ENCODE measurements at places on chromosomes 11 and 22. TPM values are rescaled to one million over a fixed set of nuclear protein-coding genes. Genes with fewer than 3 reads are reported as not detected.

Gene HORMAD2
- total RNA-seq = 3.1 TPM

DNA sequence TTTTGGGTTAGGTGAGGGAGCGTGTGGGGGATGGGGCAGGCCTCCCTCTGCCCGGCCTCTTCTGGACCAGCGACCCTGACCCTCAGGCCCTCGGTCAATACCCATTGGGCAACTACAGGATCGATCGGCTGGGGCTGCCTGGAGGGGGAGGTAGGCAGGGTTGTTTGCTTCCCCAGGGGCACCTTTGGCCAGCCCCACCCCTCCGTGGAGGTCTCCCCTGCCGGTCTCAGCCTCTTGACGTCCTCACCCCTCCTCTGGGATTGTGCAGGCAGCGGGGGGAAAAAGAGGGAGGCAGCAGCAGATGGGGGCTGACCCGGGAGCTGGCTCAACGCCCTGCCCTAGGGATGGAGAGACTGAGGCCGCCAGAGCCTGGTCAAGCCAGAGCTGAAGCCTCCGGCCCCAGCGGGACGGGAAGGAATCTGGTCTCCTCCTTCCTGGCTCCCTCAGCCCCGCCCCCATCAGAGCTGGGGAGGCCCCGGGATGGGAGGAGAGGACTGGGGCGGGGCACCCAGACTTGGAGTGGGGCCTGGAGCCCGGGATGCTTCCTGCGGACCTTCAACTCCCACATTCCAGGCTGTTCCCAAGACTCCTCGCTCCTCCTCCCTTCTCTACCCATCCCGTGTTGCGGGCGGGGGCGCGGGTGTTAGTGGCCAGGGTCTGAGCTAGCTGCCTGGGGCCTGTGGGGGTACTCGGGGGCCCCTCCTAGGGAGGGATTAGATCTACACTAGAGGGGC, 14.4 kb upstream of the CDC42EP1 start:
- H3K36me3 ChIP-seq = no peaks in the 10 kb centered on the region
- peak; percentile 77 for DNase-seq
- peak overlapping the region; percentile 20 for H3K4me3 ChIP-seq
- no peaks in the 10 kb centered on the region for H3K27me3 ChIP-seq

GRCh38 chr11:118715245-118715831, 35.9 kb upstream of the TREH start:
- H3K4me1 ChIP-seq = peaks cover 49% of the 10 kb centered on the region
- H3K27me3 ChIP-seq = no peaks in the 10 kb centered on the region
- no peaks in the 10 kb centered on the region for H3K36me3 ChIP-seq
- peak overlapping the region; percentile 76 for H3K27ac ChIP-seq

Gene C11orf97
- not detected for total RNA-seq

Gene MS4A4A
- total RNA-seq = not detected

- no peaks in the 10 kb centered on the region for H3K36me3 ChIP-seq
- H3K4me3 ChIP-seq = no peak overlapping the region
- no peaks in the 10 kb centered on the region for H3K27me3 ChIP-seq
These were observed 98.9 kb downstream of the PGR start for GRCh38 chr11:101030692-101031091.

- H3K4me3 ChIP-seq = no peak overlapping the region
- H3K27ac ChIP-seq = no peak overlapping the region
- H3K27me3 ChIP-seq = no peaks in the 10 kb centered on the region
- DNase-seq = no peak
- no peaks in the 10 kb centered on the region for H3K36me3 ChIP-seq
These were observed 10.2 kb upstream of the IL17RA start for GRCh38 chr22:17074648-17075002.

GRCh38 chr11:57370251-57370650, 10.7 kb downstream of the PRG3 start:
- no peak overlapping the region for H3K27ac ChIP-seq
- H3K4me3 ChIP-seq = no peak overlapping the region
- no peaks in the 10 kb centered on the region for H3K4me1 ChIP-seq
- no peaks in the 10 kb centered on the region for H3K27me3 ChIP-seq
- no peak for DNase-seq
